ENCODE measurements at places on chromosomes 4 and X.
A peak's percentile ranks its signal among the peaks of the same experiment; 100 is the strongest.

- DNase-seq = no peak
Observed at GRCh38 chr4:169098054-169098497, 88.0 kb upstream of the CBR4 start.

DNA sequence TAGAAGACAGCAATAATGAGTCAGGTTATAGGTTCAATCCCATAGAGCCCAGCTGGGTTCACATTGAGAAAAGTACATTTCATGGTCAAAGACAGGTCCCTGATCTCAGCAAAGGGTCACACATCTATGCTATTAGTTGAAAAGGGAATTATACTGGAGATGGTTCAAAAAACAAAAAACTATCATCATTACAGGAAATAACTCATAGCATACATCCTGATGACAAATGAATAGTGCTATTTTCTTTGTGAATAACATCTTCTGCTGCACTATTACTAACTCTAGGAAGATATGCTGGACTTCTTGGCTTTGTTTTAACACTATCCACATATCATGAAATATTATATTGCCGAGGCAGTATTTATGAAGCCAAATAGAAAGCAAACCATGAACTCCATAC, 202.5 kb upstream of the MAB21L2 start:
- no peak for DNase-seq

GRCh38 chr4:85826060-85826678, 351.2 kb downstream of the ARHGAP24 start:
- peak; percentile 13 for DNase-seq

DNA sequence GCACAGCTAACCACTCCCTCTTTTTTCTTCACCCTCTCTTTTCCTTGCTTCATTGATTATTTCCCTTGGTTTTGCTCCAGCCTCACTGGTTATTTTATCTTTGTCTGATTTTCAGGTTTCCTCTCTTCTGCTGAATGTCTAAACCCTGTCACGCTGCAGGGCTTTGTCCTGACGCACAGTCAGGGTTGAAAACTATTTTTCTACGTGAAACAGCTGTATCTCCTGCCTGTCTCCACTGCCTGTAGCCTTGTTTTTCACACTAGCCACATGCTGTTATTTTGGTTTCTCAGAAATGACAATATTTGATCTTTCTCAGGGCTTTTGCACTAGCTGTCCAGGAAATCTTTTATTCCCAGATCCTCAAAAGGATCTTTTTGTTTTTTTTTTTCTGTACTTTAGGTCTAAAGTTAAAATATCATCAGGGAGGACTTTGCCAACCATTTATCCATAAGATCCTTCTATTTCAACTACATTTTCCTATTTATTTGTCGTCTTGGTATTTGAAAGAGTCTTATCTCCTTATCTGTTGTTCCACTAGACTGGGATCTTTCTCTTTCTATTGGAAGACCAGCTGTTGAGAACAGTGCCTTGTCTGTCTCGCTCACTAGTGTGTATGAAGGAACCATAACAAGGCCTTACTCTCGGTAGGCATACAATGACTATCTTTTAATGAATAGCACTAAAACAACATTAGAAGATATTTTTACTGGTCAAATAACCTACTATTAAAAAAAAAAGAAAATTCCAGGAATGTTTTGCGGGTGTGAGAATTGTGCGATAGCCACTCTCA, 164.3 kb downstream of the PDHA2 start:
- no peak for DNase-seq

DNA sequence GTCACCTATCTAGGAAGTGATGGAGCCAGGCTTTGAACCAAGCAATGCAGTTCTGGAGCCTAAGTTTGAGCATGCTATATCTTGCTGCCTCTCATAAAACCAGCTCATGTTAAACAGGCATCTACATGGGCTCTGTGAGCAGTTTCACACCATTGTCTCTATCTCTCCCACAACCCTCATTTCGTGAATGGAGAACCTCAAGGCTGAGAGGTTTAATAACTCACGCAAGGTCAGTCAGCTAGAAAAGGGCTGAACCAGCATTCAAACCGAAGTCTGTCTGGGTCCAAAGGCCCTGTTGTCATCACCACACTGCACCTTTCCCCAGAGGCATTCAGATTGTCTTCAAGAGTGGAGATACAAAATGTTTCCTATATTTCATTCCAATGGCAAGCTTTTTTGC, 369.2 kb downstream of the MID1IP1 start:
- no peak for DNase-seq

GRCh38 chr4:181952478-181952877, 290.7 kb upstream of the TENM3 start:
- no peak for DNase-seq

DNA sequence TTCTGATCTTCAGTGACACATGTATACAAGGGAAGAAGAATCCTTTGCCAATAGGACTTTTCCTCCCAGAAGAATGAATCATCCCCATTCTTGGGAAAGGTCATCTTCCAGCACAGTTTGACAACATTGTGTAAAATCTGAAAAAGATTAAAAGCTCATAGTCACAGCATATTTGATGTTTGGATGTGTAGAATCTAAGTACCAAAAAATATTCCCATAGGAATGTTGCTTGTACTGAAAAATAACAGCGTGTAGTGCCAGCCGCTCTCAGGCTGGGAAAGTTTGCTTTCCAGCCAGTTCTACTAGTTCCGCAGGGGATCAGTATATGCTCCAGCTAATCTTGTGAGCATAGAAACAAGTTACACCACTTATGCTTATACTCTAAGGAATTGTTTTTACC, 74.7 kb upstream of the IL13RA1 start:
- DNase-seq = no peak

- DNase-seq = no peak
Observed at GRCh38 chr4:73676861-73677323, 56.7 kb upstream of the RASSF6 start.

GRCh38 chrX:71533851-71534561, 1.1 kb downstream of the OGT start:
- DNase-seq = no peak

GRCh38 chr4:53562409-53562808, 28.9 kb downstream of the LNX1 start:
- no peak for DNase-seq

DNA sequence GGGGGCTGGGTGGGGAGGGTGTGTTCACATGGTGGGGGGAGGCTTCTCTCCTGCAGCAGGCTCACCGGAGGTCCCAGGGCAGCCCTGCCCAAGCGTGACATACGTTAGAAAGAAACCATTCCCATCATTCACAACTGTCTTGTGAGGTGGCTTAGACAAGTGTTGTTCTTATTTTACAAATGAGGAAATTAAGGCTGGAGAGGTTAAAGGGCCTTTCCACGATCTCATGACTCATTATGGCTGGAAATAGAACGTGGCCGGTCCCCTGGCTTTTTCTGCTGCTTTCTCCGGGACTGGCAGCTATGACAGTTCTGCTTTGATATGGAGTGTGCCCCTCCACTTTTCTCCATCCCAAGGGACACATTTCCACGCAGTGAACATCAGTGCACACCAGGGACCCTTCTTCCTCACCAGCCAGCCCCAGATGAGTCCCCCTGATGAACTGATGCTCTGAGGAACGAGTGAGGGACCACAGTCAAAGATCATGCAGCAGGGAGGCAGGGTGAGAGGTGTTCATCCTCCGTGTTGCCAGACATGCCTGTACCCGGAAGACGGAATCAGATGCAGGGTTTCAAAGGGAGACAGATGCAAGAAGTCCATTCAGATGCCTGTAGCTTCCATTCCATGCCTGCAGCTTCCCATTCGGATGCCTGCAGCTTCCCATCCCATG, 64.0 kb upstream of the ACSL1 start:
- DNase-seq = no peak

- DNase-seq = no peak
Observed at GRCh38 chr4:67879486-67879885, 4.3 kb downstream of the TMPRSS11D start.

DNA sequence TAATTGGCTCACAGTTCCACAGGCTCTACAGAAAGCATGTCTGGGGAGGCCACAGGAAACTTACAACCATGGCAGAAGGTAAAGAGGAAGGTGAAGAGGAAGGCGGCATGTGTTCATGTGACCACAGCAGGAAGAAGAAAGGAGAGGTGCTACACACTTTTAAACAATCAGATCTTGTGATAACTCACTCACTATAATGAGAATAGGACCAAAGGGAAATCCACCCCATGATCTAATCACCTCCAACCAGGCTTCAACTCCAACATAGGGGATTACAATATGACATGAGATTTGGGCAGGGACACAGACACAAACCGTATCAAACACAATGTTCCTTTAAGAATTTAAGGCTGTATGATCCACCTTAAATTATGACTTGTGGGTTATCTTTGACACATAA, 10.5 kb upstream of the PGM2 start:
- DNase-seq = no peak

GRCh38 chr4:188818300-188818699, 679.1 kb downstream of the TRIML1 start:
- DNase-seq = no peak

GRCh38 chr4:135412213-135412612, 1210.6 kb upstream of the PABPC4L start:
- no peak for DNase-seq

- no peak for DNase-seq
Observed at GRCh38 chrX:22329783-22330182, 57.1 kb downstream of the CBLL2 start.

DNA sequence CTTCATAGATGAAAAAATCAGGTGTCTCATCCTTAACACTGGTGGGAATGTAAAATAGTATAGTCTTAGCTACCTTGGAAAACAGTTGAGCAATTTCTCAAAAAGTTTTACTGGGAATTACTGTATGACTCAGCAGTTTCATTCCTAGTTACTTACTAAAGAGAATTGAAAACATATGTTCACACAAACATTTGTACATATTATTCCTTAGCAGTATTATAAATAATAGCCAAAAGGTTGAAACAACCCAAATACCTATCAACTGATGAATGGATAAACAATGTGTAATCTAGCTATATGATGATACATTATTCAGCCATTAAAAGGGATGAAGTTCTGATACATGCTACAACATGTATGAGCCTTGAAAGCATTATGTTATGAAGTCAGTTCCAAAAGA, 41.7 kb downstream of the RBM46 start:
- no peak for DNase-seq

GRCh38 chr4:140363051-140363450, 10.4 kb upstream of the SCOC start:
- no peak for DNase-seq

- peak; percentile 34 for DNase-seq
Observed at GRCh38 chrX:140733766-140734342, 24.3 kb downstream of the LINC00632 start.

DNA sequence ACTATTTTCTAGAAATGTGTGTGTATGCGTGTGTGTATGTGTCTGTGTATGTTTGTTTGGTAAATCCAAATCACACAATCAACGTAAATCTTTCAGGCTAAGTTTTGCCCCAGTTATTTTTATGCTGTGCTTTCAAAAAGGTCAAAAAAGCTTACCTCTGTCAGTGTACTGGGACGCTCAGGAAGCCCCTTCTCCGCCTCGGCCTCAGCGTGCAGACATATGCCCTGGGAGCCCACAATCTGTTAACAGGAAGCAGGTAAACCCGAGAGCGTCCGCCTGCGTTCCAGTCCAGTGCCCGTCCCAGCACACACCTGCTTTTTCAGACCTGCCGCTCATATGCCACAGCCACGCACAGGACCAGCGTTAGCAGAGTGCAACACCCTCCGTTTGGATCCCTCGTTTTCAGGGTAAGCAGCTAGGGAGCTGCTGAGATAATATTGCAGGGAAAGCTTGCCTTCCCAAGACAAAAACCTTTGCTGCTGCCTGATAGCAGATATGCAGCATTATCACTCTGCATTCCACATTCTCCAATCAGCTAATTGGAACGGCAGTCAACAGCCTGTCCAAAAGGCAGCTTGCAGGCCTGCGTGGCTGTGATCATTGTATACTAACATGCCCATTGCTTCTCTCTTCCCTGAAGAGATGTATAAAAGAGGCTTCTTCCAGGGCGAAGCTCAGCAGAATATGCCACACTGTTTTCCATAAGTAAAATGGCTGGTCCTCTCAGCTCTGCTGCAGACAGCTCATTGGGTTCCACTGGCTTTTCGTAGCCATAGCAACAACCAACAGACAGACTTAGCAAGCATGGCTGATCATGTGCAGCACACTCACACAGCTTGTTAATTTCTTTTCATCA, at the start of gene SORBS2:
Gene SORBS2 (minus strand): TSS at position 686 of the 856 bp plus-strand sequence. CDS start 121,623 bp downstream, outside the sequence.
- DNase-seq = no peak

DNA sequence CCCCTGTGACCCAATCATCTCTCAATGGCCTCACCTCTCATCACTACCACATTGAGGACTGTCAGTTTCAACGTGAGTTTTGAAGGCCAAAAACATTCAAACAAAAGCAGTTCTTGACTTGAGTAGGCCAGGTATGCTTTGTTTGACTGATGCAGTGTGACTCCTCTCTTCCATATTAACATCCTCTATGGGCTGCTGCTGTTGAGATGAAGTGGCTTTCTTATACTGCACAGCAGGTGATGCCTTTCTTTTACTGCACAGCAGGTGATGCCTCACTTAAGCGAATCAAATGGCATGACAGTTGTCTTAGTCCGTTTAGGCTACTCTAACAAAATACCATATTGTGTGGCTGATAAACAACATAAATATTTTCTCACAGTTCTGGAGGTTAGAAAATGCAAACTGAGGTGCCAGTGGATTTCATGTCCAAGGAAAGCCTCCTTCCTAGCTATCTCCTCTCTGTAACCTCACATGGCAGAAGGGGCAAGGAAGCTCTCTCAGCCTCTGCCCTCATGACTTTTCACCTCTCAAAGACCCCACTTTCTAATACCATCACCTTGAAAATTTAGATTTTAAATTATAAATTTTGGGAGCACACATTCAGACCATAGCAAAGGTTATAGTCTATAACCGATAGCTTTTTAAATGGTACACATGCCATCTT, 2267.9 kb upstream of the AGA start:
- peak; percentile 16 for DNase-seq

DNA sequence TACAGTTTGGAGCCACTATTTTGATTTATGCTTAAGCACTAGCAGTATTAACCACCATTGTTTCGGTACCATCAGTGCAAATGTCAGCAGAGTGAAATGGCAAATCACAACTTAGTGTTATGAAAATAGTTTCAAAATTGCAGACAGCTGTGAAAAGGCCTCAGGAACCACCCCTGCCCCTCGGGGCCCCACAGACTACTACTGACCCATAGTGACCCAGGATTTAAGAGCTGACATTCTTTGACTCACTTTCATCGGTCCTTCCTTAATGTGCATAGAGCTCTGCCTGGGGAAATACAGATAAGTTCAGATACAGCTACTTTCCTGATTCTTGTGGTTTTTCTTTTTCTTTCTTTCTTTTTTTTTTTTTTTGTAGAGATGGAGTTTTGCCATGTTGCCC, 3.3 kb upstream of the BBS7 start:
- DNase-seq = no peak

All from H7 (cell line).